T-helper 9 cell (primary cell): ENCODE measurements at places on chromosomes 1 and 21.

DNA sequence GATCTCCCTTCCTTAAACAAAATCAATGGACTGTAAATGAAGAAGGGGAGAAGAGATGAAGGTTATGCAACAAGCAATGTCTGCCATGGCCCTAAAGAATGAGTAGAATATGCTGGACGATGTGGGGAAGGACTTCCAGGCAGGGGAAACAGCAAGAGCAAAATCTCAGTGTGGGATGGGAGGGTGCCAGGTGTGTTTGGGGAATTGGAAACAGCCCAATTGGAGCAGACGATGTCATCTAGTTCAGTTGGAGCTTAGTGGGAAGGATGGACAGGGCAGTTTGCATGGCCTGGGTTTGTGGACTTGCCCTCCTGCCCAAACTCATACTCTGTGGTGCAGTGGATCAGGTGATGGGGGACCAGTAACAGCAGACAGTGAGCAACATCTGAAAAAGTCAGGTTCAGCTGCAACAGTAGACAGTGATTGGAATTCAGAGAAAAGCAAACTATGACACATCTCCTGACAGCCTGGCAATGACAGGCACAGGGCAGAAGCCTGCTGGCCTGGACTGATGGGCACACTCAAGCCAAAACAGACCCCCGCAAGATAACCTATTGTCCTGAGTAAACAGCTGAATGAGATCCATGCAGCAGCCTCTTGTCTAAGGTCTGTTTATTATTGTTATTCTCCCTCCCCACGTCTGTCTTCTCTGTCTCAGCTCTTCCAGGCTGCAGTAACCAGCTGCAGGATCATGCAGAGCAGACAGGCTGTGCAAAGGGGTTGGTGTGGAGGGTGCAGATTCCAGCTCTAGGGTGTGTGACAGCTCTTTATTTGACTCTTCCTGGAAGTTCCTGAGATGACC is 50.5 kb upstream of the PRELP start:
- no peak for DNase-seq

- DNase-seq = no peak
These were observed 38.9 kb upstream of the HSD3B1 start for GRCh38 chr1:119467857-119468668.

- DNase-seq = peak; percentile 19
These were observed at the start of gene NFIA for GRCh38 chr1:61082311-61083012. NFIA (plus strand) TSS chr1:61082561.

DNA sequence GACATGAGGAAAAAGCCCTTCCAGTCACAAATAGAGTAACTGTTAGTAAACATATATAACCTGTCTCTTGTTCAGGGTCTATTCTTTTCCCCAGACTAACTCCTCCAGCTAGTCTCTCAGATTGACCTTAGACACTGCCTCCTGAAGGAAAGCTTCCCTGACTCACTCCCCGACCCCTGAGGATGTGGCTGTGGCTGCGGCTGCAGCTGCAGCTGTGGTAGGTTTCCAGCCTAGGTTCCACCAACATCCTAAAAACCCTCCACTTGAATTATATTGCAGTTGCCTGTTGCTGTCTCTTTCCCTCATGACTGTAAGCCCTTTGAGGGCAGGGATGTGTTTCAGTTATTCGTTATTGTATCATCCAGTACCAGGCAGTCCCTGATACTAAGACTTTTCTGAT is 132.9 kb upstream of the C1orf21 start:
- no peak for DNase-seq

GRCh38 chr21:44713846-44714245 is 2.5 kb upstream of the TSPEAR start:
- DNase-seq = no peak

DNA sequence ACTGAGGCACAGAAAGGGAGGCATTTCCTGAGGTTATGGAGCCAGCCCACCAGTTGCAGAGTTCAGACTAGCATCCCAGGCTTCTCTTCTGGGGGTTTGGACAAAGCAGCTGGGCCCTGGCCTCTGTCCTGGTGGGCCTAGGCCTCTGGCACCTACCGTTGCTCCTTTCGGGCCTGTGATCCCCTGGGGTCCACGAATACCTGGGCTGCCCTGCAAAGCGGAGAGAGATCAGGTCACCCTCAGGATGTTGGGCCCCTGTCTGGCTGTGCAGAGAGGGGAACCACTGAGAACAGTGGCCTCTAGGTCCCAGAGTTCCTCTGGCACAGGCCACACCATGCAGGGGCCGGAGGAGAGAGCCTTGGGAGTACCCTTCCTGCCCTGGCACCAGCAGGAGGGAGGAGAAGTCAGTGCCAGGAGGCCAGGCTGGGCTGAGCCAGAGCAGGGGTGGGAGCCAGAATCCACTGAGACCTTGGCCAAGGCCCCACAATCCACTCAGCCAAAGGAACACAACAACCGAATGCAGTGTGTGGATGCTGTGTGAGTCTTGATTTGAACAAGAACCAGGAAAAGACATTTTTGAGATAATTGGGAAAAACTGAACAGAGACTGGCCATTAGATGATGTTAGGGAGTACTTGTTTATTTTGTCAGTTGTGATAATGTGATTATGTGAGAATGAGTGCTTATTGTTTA is 8.9 kb downstream of the COL9A2 start:
- no peak for DNase-seq

DNA sequence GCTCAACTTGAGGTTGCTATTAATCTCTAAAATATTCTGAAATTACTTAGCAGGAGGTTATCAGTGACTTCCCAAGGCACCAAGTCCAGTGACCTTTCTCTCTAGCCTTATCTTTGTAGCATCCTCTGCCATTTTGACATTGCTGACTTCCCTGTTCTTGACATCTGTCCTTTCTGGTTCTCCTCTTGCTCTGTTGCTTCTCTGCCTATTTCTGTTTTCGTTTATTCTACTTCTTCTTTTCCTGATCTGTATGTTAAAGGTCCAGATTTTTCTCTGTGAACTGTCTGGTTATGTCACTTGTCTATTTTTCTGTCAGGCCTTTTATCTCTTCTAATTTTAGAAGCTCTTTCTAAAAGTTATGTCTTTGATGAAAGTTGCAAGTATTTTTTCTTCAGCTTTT is 178.8 kb downstream of the VPS13D start:
- DNase-seq = no peak

DNA sequence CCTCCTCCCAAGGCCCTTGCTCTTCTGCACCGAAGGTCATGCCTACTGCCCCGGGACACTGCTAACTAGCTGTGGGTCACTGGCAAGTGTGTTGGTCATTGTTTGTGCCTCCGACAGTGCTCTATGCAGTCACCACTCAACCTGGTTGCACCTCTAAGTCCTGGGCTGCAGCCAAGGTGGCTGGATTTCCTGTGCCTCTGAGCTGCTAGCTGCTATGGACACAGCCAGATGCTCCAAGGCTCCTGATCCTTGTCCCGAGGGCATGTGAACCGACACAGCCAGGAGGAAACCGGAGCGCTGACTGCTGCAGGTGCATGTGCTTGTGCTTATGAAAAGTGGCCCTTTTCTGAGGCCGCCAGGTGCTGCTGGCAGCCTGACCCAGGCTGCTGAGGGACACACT is 14.7 kb upstream of the SPOCD1 start:
- no peak for DNase-seq

- no peak for DNase-seq
These were observed 18.4 kb upstream of the RCAN3 start for GRCh38 chr1:24484199-24484598.

DNA sequence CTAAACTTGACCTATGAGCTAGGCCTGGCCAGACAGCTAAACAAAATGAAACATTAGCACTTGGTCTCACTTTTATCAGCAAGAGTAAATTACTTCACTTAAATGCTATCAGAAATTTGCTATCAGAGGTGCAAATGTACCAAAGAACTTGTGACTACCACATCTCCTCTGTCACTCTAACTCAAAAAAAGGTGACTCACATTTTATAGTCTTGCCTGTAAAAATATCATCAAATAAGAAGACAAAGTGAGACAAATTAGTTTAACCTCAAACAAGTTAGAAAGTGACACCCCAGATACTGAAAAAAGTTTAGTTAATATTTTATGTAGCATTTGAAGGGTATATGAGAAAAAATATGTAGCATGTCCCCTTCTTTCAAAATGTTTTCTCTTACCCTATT is 76.9 kb downstream of the EPS15 start:
- DNase-seq = no peak

- no peak for DNase-seq
These were observed 48.9 kb downstream of the PHC2 start for GRCh38 chr1:33381977-33382376.

- no peak for DNase-seq
These were observed 18.3 kb upstream of the SPRR5 start for GRCh38 chr1:152928671-152929070.

DNA sequence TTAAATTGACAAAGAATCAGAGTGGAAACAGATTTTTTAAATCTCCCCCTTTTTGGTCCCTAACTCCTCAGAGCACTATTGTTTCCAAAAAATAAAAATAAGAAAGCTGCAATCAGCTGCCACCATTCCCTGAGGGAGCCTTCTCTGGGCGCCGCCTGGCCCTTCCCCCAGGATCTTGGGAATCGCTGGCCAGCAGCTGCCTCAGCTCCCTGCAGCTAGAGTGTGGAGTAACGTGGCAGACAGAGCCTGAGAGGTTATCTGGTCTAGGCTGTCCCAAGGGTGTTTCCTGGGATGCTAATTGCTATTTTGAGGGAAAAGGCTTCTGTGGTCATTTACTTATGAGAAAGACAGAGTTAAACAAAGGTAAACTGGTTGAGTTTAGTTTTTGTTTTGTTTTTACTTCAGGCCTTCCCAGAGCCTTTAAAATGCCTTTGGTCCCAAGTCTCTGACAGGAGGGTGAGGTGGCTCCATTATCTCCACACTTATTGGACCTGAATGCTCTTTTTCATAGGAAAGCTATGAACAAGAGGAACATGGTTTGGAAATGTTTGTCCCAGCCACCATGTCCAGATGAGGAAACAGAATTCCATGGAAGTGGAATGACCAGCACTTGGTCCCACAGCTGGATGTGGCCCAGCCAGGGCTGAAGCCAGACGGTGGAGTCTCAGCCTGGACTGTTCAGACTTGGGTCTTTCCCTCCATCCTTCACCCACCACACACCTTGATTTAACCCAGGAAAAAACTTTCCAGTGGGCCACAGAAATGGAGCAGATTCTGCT is 14.1 kb upstream of the KIAA1614 start:
- no peak for DNase-seq

DNA sequence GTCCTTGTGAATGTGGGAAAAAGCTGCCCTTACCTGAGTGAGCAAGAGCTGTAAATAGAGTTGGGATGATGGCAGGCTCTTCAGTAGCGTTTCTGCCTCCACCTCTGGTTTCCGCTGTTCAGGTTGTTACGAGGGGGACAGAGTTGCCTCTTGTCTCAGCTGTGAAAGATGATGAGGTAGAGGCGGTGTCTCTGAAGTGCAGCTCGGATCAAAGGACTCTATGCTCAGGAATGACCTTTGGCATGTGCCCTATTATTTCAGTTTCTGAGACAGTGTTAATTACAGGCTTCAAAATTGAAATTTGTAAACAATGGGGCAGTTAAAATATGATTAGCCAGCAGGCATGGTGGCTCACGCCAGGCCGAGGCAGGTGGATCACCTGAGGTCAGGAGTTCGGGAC is 70.3 kb downstream of the VPS26C start:
- no peak for DNase-seq

DNA sequence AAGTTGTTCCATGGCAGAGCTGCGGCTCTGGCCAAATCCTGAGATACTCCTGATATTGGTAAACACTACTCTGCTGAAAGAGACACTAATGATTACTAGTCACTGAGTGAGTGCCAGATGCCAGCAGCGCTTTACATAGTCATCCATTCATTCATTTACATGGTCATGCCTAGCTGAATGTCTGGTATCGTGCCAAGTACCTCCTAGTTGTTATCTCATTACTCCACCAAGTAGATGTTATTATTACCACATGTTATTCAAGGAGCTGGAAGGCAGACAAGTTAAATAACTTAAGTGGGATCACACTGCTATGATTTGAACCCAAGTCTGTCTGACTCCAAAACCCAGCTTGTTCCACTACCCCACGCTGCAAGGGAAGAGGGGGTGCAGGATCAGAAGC is 4.7 kb downstream of the OLFML2B start:
- no peak for DNase-seq

DNA sequence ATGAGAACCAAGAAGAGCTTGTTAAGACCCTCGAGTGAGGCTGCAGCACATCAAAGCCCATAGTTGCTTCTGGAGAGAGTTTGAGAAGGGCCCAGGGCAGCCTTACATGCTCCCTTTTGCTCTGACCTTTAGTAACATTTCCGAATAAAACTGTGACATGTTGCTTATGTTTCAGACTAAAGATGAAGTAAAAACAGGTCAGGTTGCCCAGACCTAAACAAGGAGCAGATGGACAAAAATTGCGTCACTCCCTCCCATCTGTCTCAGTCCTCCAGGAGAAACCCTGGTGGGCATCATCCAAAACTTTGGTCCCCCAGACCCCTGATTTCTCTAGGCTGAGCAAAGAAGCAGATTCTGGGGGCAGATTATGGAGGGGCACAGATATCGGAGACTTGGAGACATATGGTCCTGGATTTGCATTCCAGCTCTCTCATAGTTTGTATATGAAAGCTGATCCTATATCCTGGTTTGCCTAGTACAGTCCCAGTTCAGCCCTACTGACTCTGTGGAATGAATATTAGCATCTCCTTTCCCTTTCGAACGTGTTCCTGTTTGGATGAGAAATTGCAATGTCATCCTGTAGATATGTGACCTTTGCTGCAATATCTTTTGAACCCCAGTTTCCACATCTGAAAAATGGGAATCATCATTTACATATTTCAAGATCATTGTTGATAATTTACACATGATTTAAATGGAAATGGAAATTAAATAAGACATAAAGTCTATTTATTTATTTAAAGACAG is 304.9 kb upstream of the USP24 start:
- DNase-seq = no peak

DNA sequence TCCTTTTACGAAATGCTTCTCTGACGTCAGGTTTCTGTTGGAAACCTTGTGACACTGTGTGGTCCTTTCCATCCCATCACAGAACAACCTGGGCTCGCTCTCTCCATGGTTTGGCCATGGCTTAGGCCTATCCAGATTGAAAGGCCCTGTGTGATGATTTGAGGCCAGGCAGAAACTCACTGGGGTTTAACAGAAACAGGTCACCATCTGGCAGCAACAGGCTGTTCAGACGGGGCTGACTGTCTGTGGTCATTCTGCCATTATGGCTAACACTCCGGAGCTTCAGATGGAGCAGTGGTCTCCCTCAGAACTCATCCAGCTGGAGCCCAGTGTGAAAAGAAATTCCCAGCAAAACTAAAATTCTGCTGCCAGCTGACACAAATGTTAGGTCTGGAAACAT is 9.3 kb downstream of the PLEKHM2 start:
- DNase-seq = no peak

DNA sequence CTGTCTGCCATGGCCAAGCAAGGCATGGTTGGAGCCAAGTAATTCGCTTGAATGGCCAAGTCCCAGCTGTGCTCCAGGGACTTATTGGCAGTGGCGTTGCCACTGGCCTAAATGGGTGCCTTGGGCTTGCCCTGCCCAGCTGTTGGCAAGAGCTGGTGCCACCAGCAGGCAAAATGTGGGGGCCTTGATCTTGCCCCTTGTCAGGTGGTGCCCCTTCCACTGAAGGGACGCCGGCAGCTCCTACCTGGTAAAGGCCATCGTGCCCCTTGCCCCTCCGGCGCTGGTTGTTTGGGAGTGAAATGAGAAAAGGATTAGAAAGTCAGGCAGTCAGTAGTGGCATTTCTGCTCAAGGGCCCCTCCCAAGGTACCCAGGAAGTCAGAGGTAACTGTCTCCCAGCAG is 85.5 kb downstream of the CD247 start:
- no peak for DNase-seq
